ENCODE measurements at places on chromosomes 1 and 21. TPM values are rescaled to one million over a fixed set of nuclear protein-coding genes. Genes with fewer than 3 reads are reported as not detected.

- DNase-seq, result peak; percentile 78
Measured at GRCh38 chr1:1200876-1201810, 5.2 kb downstream of the TNFRSF18 start.

The VWA5B1 gene
- total RNA-seq, result not detected

DNA sequence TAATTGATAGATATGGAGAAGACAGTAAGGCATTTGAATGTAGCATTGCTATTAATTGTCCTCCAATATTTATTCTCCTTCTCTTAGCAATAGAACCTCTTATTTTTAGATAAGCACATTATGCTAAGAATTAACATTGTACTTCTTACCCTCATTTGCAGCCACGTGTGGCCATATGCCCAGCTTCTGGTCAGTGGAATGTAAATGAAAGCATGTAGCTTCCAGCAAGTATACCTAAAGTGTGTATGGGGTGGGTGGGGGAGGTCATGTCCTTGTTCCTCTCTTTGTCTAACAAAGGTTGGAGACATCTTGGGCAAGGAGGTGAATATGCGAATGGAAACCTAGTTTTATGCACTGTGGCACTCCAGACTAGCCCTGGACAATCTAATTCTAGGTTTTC, 133.6 kb upstream of the HMCN1 start:
- DNase-seq, result no peak

GRCh38 chr1:51444534-51445192, 74.4 kb downstream of the EPS15 start:
- DNase-seq, result no peak

The KRTAP19-1 gene
- total RNA-seq, result not detected

- no peak for DNase-seq
Measured at GRCh38 chr1:4638345-4638729, 16.1 kb upstream of the AJAP1 start.

GRCh38 chr1:26970810-26971209, 10.5 kb upstream of the KDF1 start:
- DNase-seq, result no peak

The MCOLN2 gene
- total RNA-seq, result 2.6 TPM

- DNase-seq, result no peak
Measured at GRCh38 chr1:75908717-75909152, 23.5 kb downstream of the ASB17 start.

GRCh38 chr1:92486251-92487077, at the start of gene GFI1:
Gene GFI1, minus strand, starts transcription at chr1:92486925. Its CDS starts 3,438 bp downstream, at chr1:92483487.
- no peak for DNase-seq

DNA sequence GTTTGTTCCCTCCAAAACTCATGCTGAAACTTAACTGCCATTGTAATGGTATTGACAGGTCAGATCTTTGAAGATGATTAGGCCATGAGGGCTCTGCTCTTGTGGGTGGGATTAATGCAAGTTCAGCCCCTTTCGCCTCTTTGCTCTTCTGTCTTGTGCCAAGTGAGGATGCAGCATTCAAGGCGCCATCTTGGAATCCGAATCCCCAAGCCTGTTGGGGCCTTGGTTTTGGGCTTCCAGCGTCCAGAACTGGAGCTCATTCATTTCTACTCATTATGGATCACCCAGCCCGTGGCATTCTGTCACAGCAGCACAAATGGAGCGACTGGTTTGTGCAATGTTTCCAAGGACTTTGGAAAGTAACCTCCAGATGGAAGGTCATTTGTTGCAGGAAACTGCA, 5.6 kb downstream of the TTC34 start:
- no peak for DNase-seq

The LAD1 gene
- 2.1 TPM for total RNA-seq

The SUSD4 gene
- 32.8 TPM for total RNA-seq

DNA sequence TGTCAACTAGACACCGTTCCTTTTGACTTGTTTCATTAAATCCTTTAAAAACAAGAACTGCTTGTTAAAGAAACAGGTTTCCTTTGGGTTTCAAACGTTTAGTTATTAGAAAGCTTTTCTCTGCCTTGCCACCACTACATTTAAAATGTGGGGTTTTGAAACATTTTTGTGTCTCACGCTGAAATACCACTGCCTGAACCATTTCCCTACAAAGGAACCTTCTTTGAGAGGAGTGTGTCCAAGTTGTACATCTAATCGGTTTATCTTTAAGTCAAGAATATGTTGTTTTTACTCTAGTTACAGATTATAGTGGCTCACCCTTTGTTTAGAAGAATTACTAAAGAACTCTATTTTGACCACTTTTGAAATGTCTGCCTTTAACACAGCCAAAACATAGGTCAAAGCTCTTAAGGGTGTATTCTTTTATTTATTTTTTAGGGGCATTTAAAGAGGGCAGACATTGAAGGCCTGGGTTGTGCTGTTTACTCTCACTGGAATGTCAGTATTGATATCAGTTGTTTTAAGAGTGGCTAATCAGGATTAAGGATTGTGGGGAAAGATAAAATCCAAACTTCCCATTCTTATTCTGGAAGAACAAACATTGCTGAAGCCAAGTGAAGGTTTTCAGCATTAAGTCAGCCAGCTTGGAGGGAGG, 143.4 kb downstream of the GALNT2 start:
- DNase-seq, result no peak

The PLPP3 gene
- 171 TPM for total RNA-seq

The RIMS3 gene
- total RNA-seq, result 2.4 TPM

- no peak for DNase-seq
Measured at GRCh38 chr21:22890656-22891055, 1892.4 kb downstream of the NCAM2 start.

GRCh38 chr1:204301171-204301957, 58.4 kb downstream of the PLEKHA6 start:
- no peak for DNase-seq
